ENCODE measurements at places on chromosomes 16 and 17.

- no peak for DNase-seq
Measured at GRCh38 chr17:38761612-38762011, 9.1 kb downstream of the PSMB3 start.

DNA sequence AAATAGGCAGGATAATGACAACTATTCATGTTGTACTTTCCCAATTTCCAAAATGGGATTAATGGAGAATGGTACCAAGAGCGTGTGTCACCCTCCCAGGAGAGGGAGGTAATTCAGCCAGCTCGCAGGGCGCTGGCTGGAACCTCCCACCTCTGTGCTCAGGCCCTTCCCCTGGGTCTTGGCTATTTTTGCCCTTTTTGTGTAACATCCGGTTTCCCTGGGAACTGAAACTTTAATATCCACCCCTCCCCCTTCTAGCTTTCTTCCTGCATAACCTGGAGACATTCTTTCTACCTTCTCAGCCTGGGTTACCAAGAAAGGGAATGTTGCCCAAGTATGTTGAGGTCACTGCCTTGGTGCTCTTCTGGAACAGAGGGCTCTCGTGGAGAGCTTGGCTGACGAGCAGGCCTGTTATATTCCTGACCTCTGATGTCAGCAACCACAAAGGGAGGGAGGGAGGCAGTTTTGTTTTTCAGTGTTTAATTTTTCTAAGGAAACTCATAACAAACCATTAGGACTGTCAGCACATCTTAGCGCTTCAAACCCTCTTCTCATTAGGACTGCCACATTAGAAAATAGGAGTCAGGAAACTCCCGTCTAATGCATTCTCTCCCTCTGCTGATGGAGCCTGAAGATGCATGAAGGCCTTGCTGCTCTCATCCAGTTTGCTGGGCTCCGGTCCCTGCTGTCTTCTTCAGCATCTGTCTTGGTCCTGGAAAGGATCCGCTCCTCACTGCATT, 25.6 kb downstream of the ITGB3 start:
- DNase-seq, result no peak

DNA sequence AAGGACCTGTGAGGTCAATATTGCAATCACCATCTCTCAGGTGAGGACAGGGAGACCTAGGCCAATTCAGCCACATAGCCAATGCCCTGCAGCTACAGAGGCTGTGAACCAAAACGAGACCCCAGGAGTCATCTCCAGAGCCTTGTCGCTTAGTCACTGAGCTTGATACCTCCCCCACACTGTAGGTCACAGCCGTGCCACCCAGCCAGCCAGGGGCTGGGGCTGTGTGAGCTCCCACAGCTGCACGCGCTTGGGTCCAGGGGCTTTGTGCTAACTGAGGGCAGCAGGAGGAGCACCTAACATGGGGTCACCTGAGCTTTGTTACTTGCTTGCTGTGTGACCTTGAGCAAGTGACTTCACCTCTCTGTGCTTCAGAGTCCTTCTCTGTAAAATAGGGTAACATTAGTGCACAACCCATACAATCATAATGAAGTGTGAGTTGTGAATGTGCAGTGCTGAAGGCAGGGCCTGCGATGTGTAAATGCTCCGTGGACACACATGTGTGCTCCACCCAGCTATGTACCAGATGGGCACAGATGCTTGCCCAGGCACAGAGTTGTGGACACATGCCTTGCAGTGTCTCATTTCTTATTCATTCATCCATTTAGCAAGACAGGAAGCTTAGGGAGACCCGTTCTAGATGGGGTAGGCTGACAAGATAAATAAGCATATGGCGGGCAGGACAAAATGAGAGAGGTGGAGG, 25.9 kb downstream of the SBK1 start:
- no peak for DNase-seq

- DNase-seq, result no peak
Measured at GRCh38 chr17:62696726-62697490, 69.4 kb downstream of the MRC2 start.
